ENCODE measurements at places on chromosomes 13 and 19.

GRCh38 chr19:50488389-50489194 is 11.9 kb upstream of the GARIN5A start:
- no peak for DNase-seq

DNA sequence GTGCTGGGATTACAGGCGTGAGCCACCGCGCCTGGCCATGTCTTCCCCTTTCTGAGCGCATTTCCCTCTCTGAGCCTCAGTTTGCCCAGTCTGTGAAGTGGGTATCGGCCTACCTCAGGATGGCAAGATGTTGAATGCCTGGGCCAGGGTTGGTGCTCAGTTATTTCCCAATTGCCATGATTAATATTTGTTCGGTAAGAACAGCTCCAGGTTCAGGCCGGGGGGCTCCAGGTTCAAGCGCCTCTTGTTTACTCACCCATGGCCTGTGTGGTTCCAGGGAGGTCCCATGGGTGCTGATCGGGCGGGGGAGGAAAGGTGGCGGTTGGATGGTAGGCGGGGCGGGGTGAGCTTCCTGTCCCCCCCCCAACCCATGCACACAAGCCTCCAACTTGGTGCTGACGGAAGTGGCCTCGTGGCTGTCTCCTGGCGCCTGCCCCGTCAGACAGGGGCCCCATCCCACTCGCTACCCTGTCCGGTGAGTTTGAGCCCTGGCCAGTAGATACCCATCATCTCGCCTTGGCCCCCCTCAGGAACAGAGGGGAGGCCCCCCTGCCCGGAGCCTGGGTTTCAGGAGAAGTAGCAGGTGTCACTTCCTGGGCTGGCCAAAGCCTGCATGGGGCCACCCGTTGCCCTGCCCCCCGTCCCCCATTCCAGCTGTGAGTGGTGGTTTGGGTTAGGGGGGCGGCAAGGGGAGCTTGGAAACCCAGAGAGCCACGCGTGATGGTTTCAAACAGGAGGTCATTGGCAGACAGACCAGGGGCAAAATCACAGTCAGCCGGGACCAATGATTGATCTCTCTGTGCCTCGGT is at the start of gene FCHO1:
Gene FCHO1 (plus strand): TSS at position 375 of the 809 bp plus-strand sequence. CDS start 3,688 bp downstream, outside the sequence.
- no peak for DNase-seq

- DNase-seq = no peak
Measured at GRCh38 chr13:45243077-45243476, 42.2 kb upstream of the KCTD4 start.

- no peak for DNase-seq
Measured at GRCh38 chr13:68168448-68168847, 938.3 kb upstream of the PCDH9 start.

GRCh38 chr13:109684084-109684823 is 102.1 kb downstream of the IRS2 start:
- DNase-seq = no peak

GRCh38 chr19:34228347-34228746 is 26.0 kb upstream of the GARRE1 start:
- no peak for DNase-seq

GRCh38 chr13:107200491-107200890 is 632.6 kb upstream of the ARGLU1 start:
- DNase-seq = no peak

GRCh38 chr19:38795549-38795948 is 6.5 kb downstream of the LGALS7B start:
- DNase-seq = no peak

DNA sequence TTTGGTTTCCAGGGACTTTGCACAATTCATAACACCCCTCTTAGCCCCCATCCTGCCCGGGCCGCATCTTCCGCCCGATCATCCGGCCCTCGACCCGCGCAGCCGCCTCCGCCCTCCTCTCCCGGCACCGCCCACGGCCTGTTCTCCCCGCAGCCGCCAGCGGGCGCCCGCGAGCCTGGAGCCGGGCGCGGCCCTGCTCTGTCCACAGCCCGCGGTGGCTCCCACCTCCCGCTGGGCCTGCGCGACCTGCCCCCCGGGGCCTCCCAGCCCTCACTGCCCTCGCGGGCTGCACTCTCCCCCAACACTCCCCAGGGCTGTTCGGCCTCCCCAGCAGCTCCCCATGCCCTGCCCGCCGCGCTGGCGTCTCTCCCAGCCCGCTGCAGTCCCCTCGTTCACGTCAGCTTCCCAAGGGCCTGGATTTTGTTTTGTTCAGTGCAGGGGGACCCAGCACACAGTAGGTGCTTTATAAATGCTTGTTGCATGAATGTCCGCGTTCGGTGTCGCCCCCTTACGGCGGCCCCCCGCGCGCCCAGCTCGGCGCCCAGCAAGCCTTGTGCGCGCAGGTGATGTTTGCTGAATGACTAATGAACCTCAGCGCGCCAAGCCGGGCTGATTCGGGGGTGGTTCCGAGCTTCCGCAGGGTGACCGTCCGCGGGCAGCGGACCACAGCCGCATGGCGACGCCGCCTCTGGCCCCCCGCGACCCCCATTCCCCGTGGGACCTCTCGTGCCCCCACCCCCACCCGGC is 4.6 kb upstream of the APC2 start:
- peak; percentile 92 for DNase-seq

DNA sequence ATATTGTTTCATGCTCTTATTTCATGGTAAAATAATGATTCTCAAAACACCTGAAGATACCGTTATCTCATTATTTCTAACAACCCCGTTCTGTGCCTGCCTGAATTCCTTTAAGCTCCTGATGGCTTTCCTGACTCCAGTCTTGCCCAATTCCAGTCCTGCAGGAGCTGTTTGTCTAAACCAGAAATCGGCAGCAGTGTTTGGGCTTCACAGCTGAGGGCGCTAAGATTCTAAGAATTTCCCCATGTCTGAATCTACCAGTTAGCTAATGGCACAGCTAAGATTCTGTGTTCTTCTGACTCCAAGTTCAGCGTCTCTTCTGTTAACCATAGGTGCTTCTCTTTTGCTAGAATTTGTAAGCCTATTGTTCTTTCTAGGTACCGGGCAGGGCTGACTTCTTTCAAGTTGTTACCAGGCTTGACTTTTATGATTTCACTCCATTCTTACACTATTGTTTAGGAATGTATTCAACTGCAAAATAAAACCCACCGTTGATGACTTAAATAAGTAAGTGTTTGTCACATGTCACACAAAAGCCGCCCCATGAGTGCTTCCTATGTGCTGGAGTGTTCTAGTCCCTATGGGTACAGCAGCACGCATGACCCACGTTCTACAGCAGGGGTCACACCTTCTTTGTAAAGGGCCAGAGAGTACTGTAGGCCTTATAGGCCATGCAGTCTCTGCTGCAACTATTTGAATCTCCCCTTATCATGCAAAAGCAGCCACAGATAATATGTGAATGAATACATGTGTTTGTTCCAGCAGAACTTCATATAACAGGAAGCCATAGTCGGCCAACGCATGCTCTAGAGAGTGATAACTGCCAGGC is 168.3 kb upstream of the RNF113B start:
- DNase-seq = no peak

- DNase-seq = no peak
Measured at GRCh38 chr13:113532156-113532806, 41.8 kb upstream of the DCUN1D2 start.

DNA sequence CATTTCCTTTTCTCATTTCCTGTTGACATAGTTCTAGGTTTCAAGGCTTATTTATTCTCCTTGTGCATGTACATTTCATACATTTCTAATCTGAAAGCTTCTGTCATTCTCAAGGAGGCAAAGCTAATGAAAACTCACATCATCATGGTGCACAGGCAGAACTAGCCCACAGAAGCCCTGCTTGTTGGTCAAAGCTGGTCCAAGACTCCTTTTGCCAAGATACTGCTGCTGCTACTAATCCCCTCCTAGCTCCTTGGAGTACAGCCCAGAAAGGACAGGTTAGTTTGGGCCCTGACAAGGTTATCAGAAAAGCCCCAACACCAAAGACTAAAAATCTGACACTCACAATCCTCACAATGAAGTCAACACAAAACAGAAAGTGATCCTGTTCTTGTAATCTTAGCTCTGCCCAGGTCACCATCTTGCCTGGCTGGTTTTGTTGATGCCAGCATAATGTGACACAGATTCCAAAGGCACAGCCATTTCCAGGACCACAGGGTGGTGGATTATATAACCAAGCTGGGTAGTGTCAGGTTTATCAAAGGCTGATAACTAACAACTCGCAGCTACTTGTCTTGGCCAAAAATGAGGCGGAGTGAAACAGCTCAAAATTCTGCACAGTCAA is 417.4 kb downstream of the NDFIP2 start:
- DNase-seq = no peak

Data from spinal cord (tissue), 10 donors.